ENCODE measurements at places on chromosomes 1 and 21.

GRCh38 chr1:192256674-192257334, 60.0 kb upstream of the RGS21 start:
- no peak for DNase-seq

- peak; percentile 41 for DNase-seq
These were observed 24.7 kb downstream of the SCYL3 start for GRCh38 chr1:169868978-169869377.

GRCh38 chr1:31387612-31388011, 14.7 kb upstream of the FABP3 start:
- DNase-seq, result peak; percentile 65

- DNase-seq, result peak; percentile 74
These were observed 51.4 kb upstream of the RGL1 start for GRCh38 chr1:183753464-183753891.

- DNase-seq, result no peak
These were observed 63.7 kb downstream of the WLS start for GRCh38 chr1:68168545-68169171.

DNA sequence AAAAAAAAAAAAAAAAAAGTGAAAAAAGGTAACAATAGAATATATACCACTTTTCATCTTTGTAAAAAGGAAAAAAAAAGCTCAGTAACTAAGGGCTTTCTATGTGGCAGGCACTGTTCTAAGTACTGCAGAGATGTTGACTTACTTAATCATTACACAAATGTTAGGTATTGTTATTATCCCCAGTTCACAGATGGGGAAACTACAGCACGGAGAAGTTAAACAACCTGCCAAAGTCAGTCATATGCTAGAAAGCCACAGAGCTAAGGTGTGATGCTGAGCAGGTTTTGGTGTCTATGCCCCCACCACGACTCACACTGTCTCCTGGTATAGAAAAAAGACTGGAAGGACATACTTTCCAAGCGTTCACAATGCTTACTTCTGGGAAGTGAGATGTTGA, 6.6 kb upstream of the PNRC2 start:
- DNase-seq, result peak; percentile 52

- no peak for DNase-seq
These were observed 223.2 kb upstream of the FOXD3 start for GRCh38 chr1:63099188-63099587.

DNA sequence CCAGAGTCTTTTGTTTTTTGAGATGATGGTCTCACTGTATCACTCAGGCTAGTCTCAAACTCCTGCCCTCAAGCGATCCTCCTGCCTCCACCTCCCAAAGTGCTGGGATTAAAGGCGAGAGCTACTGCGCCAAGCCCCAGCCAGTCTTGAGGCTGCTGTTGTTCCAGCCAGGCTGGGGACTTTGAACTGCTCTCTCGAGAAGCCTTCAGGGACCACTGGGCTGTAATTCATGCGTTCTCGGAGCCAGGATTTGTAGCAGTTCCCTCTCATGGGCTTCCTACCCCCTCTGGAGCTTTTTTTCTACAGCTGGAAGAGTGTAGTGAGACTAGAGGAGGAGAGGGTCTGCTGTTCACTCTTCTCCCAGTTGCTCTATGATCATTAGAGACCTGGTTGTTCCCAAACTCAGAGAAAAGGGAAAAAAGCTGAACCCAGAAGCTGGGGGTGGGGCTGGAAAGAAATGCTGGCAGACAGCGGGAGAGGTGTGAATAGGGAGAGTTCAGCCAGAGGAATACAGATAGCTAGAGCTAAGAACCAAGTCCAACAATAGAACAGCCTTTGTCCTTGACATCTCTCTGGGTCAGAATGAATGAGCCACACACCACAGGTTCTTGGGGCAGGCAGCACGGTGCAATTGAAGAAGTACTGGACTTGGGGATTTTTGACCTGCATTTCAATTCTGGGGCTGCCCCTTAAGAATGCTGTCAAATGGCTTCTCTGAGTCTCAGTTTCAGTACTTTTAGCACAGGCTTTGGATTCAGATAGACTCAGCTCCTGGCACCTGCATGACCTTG, 13.2 kb upstream of the SLC41A1 start:
- DNase-seq, result no peak

GRCh38 chr1:43345120-43345519, 7.5 kb downstream of the MPL start:
- peak; percentile 24 for DNase-seq

GRCh38 chr1:5975133-5975880, 16.9 kb downstream of the NPHP4 start:
- peak; percentile 63 for DNase-seq

GRCh38 chr1:227124473-227124872, 184.4 kb downstream of the COQ8A start:
- peak; percentile 24 for DNase-seq

DNA sequence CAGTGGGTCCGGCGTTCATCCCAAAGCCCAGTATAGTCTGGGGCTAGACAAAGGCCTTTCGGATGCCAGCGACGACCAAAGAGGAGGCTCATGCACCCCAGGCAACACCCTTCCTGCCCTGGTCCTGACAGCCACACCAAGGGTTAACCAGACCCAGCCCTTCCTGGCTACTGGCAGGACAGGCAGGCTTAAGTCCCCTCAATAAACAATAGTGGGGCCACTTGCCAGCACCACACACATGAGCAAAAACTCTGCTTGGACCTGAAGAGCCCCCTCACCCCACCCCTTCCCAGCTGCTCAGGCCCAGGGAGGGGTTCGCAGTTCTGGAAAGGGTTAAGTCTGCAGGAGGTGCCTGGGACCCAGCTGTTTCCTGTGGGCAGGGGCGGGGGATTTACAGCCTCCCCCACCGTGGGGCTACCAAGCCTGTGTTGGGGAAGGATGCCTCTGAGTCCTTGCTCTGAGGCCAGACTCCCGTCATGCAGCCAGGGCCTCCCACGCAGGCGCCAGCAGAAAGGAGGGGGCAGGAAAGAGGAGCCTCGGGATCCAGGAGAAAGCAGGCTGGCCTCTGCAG, 18.2 kb downstream of the PHLDA3 start:
- no peak for DNase-seq

DNA sequence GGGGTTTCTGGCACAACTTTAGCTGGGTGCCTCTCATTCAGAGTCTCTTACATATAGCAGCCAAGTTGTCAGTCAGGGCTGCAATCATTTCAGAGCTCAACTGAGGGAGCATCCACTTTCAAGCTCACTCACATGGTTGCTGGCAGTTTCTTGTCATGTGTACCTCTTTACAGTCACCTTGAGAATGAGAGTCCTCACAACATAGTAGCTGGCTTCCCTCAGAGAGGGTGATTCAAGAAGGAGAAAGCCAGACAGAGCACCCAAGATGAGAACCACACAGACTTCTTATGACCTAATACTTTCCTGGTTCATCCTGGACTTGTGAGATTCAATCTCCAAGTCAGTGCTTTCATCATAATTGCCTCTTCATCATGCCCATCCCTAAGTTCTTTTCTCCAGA, 57.2 kb downstream of the DPT start:
- no peak for DNase-seq

- DNase-seq, result peak; percentile 54
These were observed 308.5 kb downstream of the LTN1 start for GRCh38 chr21:28683982-28684752.

DNA sequence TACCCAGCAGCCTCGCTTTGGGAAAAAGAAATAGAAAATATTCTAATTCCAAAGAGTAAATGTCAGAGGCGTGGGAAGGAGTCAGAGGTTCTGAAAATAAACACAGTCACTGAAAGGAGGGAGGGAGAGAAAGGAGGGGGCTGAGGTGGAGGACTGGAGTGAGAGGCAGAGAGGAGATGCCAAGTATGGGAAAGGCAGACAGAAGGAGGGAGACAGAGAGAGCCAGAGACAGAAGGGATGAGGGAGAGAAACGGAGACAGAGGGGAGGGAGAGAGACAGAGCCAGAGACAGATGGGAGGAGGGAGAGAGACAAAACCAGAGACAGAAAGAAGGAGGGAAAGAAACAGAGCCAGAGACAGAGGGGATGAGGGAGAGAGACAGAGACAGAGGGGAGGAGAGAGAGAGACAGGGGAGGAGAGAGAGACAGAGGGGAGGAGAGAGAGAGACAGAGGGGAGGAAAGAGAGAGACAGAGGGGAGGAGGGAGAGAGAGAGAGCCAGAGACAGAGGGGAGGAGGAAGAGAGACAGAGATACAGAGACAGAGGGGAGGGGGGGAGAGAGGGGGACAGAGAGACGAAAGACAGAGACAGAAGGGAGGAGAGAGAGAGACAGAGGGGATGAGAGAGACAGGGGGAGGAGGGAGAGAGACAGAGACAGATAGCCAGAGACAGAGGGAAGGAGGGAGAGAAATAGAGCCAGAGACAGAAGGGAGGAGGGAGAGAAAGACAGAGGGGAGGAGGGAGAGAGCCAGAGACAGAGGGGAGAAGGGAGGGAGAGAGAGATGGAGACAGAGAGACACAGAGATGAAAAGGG, 525.5 kb downstream of the MATN1 start:
- no peak for DNase-seq

DNA sequence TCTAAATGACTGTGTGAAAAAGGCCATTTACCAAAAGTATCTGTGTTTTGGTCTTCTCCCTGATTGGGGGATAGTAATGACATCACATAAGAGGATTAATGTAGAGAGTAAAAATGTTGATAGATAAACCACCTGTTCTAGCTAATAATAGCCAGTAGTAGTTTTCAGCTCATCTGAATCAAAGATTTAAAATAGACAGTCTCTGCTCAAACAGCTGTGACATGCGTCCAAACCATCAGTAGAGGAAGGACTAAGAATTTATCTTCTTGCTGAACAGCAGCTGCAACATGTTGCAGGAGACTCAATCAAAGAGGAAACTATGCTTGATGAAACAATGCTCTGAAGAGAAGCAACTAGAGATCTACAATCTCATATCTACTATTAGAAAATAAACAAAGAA, 21.4 kb downstream of the TMPRSS15 start:
- DNase-seq, result no peak

DNA sequence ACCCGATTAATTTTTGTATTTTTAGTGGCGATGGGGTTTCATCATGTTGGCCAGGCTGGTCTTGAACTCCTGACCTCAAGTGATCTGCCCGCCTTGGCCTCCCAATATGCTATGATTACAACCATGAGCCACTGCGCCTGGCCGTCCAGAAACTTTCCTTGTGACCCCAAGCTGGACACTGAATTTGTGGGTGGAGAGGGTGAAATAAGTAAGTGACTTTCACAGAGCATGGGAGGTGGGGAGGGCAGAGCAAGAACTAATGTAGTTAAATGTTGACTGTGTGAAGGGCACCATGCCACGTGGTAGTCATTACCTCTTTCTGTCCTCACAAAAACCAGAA, 2.7 kb upstream of the UTP11 start:
- no peak for DNase-seq

- DNase-seq, result peak; percentile 53
These were observed 2.8 kb upstream of the ZBTB7B start for GRCh38 chr1:154999571-155000410.

- DNase-seq, result no peak
These were observed 422.1 kb downstream of the PLPP3 start for GRCh38 chr1:56156971-56157876.

GRCh38 chr1:183735069-183735860, 69.7 kb upstream of the RGL1 start:
- DNase-seq, result no peak

DNA sequence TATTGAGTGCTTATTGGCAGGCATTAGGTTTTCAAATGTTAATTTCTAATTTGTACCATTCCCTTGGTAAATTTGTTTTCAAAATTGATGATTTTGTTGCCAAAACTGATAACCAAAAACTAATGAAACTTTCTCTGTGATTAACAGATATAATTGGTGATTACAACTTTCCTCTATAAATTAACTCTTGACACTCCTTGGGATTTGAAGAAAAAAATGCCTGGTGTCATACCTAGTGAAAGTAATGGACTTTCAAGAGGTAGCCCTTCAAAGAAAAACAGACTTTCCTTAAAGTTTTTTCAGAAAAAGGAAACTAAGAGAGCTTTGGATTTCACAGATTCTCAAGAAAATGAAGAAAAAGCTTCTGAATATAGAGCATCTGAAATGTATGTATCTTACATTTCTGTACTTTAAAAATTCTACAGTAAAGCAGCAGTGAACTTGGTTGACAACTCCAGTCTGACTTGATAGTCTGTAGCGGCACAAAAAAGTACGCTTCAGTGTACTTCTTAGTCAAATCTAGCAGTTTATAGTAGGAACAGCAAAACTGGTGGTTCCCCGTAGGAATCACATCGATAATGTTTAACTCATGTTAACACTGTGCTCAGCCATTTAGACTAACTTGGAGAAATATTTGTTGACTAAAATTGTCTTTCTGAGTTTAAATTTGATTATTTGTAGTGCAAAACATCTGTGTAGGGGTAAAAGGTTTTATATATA, 3.0 kb downstream of the USP1 start:
- no peak for DNase-seq

DNA sequence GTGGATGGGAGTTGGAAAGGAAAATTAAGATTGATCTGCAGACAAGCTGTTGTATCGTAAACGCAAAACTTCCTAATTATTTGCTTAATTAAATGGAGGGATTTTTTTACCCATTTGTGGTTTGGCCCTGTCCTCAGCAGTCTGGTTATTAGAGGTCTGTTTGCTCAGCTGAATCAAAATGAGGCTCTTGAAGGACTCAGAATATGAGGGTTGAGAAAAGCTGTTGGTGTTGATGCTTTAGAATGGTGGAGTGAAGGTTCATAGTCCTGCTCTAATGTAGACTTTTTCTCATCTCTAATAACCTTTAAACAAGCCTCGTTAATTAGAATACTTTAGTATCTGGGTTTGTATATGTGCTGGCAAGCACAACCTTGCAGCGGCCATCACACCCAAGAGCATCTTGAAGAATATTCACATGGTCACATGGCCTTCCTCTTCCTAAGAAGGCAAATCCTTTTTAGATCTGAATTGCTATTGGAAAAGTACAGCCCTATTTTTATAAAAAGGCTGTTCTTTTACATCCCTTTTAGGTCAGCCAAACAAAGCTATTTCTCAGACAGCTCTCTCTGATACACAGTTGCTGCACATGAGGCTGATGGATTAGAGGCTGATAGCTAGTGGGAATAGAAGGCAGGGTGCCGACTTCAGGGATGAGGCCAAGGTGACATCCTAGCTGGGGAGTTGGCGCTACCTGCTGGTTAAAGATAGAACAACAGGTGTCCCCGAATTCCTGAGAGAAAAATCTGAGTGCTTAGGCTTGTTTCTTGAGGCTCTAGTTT, 53.8 kb downstream of the MACF1 start:
- DNase-seq, result peak; percentile 71

- DNase-seq, result no peak
These were observed 6.3 kb upstream of the OSBPL9 start for GRCh38 chr1:51610637-51611036.

DNA sequence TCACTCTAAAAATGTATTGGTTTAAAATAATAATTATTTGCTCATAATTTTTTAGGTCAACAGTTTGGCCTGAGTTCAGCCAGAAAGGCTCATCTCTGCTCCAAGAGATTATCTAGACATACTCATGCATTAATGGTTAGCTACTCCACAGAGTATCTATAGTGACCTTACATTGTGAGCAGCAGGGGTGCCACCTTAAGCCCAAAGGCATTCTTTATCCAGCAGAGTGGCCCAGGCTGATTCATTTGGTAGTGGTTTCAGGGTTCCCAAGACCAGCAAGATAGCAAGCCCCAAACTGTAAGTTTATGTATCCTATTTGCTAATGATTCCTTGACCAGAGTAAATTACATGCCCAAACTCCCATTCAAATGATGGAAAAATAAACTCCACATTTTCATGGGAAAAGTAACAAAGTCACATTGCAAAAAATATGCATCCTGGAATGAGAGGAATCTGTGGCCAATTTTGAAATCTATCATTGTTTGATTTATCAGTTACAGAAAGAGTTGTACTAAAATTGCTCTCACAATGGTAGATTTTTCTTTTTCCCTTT, 182.6 kb upstream of the KCNK2 start:
- no peak for DNase-seq
